Fibroblast of skin of abdomen (primary cell): ENCODE measurements at places on chromosomes 11 and 22.

- DNase-seq: no peak
These were observed 29.1 kb upstream of the KRTAP5-6 start for GRCh38 chr11:1667906-1668305.

DNA sequence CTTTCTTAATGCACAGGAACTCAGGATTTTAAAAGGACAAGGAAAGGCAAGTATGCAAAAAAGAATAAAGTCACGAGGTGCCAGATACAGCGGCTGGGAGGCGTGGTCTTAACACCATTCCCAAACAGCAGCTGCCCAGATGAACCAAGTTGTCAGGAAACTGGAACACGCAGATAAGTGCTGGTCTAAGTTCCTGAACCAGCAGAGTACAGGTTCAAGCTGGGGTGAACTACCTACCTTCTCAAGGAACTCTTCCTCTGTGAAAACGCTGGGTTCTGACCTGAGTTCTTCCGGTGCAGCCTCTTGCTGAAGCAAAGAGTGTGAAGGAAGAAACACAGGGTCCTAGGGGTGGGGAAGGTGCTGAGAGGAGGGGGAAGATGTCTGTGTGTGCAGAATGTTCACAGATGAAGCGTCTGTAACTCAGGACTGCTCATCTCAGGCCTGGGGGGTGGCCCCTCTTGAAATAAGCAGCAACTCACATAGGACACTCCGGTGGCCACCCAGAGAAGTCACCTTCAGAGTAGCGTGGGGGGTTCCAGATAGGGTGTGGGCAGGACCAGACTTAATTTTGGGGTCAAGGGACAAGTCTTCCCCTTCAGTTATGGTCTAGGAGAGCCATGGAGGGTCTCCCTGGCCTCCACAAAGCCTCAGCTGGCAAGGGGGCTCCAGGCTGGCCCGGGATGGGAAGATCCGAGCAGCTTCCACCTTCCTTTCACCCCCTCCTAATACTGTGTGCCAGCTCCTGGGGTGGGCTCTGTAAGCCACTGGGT is 3.2 kb downstream of the TPST2 start:
- DNase-seq: no peak

DNA sequence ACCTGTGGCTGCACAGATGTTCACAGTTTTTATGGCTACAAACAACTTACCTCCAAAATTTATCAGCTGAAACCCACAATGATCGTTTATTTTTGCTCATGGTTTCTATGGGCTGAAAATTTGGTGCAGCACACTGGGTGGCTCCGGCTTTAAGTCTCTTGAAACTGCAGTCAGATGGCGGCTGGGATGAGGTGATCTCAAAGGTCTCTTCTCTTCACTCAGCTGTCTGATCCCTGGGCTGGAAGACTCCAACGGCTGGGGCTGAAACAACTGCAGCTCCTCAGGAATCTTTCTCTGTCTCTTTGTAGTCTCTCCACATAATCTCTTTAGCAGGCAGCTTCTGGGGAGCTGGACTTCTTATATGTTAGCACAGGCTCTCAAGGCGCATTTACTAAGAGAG is 117.3 kb upstream of the FAT3 start:
- DNase-seq: no peak

DNA sequence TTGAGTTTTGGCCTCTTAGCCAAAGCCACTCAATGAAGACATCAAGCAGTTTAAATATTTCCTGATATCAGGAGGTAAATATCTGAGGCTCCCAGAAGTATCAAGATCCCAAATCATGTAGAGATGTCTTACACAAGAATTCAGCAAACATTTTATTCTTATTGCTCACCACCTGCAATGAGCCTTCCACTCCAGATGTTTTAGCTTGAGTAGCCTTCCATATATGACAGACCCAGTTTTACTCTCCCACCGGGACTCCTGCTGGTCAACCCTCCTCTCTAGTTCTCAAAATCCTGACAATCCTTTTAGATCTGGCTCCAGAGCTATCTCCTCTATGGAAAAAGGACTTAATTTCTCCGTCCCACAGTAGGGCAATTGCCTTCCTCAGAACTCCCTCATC is 404.4 kb downstream of the KCNA4 start:
- DNase-seq: peak; percentile 4

DNA sequence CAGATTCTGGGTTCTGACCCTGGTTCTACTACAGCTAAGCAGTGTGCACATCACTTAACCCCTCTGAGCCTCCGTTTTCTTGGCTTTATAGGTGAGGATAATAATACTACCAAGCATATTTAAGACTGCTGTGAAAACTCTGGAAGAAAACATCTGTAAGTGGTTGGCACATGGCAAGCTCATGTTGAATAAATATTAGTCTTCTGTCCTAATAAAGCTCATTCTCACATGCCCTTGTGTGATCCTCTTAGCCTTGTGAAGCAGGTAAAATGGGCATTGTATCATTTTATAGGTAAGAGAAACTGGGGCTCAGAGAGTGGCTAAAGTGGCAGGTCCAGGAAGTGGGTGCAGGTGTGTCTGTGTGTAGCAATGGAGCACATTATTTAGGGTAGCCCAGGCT is 8.5 kb downstream of the PKNOX2 start:
- no peak for DNase-seq
